ENCODE measurements at places on chromosomes 6 and 20. TPM values are rescaled to one million over a fixed set of nuclear protein-coding genes. Genes with fewer than 3 reads are reported as not detected.

The GGTLC1 gene
- not detected for total RNA-seq

GRCh38 chr6:37399795-37400490 lies 33.1 kb upstream of the CMTR1 start:
- no peak for DNase-seq

The HSPA1L gene
- 2.0 TPM for total RNA-seq

DNA sequence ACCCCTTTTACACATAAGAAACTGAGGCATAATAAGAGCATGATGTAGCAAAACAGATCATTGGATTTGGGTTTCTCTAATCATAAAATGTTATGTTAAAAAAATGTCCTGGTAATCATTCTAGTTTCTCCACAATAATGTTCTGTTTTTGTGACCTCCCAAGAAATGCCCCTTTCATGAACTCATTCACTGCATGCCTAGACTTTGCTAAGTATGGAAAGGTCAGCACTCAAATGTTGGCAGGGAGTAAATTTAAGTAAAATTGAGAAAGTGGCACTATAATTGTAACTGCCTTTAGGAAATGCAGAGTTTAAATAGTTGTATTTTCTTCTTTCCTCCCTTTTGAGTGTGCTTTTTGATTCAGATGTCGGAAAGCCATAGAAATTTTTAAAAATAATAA lies 48.5 kb upstream of the ID4 start:
- no peak for DNase-seq

- no peak for DNase-seq
Measured at GRCh38 chr20:40807821-40808170, 118.8 kb upstream of the MAFB start.

DNA sequence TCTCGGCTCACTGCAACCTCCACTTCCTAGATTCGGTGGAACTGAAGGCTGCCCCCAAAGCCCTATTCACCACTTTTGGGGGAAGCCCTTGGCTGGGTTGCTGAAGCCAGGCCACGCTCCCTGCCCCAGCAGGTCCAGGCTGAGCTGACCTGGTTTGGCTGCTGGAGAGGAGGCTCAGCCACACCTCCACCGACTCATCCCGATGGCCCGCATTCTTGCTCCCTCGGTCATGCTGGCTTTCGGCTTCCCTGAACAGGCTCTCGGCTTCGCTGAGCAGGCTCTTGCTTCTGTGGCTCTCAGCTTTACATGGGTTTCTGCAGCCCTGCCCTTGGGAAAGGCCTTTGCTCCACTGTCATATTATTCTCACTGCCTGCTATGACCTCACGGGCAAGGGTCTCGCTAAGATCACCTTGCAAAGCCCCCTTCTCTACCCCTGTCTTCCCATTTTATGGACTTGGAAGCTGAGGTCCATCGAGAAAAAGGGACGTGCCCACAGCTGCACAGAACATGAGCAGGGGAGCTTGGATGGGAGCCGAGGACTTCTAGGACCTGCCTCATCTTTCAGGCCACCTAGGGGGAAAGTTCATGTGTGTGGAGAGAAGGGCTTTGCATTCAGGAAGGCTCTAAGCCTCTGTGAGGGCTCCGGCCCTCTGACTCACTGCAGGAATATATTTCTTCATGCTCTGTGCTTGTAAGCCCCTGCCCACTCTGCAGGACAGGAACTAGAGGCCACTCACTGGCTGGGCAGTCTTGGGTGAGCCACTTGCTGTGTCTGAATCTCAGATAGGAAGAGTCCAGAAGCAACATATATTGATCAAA lies 15.6 kb downstream of the ARHGAP40 start:
- DNase-seq = no peak

- no peak for DNase-seq
Measured at GRCh38 chr6:87671555-87672029, 30.4 kb downstream of the AKIRIN2 start.

DNA sequence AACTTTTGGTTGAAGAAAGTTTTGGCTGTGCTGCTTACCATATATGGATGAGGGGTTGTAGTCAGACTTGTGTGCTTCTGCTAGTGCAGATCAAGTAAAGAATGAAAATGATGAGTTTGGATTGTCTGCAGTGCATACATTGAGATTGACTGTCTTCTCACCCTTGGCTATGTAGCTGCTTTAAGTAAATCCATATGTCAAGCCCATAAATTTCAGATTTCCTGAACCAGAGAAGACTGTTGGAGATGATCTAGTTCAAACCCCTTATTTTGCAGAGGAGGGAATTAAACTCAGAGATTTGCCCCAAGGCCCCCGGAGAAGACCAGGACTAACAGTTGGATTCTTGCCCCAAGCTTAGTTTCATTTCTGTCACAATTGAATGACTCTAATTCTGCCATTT lies 67.2 kb downstream of the PKIB start:
- DNase-seq = no peak

The DNPH1 gene
- total RNA-seq = 31.5 TPM

GRCh38 chr6:16285467-16286150 lies 47.2 kb downstream of the GMPR start:
- no peak for DNase-seq

GRCh38 chr6:157218371-157219198 lies 104.7 kb downstream of the TMEM242 start:
- DNase-seq = no peak

The GINS1 gene
- 0.46 TPM for total RNA-seq

Data from Right ventricle myocardium superior (tissue), 1 donor.